ENCODE measurements at places on chromosomes 6 and 20.

DNA sequence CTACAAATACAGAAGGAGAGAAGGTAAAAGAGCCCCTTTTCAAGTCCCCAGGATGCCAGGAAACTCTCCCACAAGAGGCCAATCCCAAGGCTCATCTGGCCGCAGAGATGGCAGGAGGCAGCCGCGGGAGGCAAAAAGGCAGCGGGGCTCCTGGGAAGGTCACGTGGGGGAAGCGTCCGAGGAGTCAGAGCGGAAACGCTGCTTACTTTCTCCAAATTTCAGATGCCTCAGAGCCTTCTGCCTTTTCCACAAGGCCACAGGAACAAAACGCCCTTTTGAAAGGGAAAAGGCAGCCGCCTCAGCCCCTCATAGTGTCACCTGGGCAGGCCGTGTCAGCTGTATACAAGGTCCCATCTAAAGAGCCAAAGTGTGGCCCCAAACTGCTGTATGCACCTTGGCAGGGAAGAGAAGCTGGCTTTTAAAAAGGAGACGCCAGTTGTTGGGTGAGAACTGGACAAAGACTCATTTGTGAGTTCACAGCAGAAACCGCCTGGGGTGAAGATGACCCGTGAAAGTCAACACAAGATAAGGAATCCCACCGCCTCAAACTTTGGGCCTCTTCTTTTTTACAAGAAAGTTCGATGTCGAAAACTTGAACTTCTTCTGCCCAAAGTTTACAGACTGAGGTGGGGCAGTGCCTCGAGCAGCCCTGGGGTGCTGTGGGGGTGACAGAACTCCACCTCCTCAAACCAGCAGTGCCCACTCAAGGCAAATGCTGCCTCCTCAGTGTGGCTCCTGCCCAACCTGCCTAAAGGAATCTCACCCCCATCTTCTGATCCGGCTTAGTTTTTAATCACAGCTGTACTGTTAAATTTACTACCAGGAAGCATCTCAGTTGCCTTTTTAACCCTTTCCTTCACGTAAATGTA lies 45.4 kb downstream of the EZR start:
- DNase-seq = no peak

DNA sequence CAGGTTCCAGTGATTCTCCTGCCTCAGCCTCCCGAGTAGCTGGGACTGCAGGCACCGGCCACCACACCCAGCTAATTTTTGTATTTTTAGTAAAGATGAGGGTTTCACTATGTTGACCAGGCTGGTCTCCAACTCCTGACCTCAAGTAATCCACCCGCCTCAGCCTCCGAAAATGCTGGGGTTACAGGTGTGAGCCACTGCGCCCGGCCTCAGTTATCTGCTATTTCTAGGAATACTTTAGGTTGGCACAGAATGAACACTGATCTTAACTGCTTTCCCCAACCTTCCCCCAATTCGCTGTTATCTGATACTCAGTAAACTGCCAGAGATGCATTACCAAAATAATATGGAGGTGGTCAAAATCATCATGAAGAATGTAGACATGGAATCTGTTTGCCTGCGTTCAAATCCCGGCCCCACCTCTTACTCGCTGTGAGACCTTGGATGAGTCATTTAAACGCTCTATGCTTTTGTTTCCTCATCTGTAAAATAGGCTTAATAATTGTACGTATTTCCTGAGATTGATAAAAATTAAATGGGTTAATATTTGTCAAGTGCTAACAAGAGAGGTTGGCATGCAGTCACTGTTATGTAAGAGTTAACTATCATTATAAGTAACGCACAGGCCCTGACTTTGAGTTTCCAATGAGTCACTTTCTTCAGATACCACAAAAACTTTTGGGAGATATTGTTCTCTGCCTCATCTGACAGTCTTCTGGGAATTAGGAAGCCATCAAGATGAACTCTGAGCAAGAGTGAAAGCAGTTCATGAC lies 44.5 kb upstream of the NCOA3 start:
- DNase-seq = no peak

DNA sequence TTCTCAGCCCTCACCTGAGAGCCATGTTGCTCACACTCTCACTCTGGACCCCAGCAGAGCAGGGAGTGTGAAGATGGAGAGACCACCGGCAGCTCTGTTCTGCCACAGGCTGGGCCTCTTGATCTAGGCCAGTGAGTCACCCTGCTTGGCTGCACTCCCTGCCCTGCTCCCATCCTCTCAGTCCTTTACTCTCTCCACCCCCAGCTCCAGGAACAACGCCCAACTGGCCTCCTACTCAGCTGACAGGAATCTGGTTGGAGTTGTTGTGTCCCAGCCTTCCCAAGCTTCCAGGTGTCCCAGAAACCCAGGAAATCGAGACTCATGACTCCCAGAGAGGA lies at the start of gene PSORS1C1:
Gene PSORS1C1, plus strand, starts transcription at position 260 of the 338 bp plus-strand sequence. CDS start 14,833 bp downstream, outside the sequence.
- DNase-seq = no peak

- no peak for DNase-seq
These were observed 2.4 kb downstream of the MDGA1 start for GRCh38 chr6:37695273-37695672.

GRCh38 chr6:160766657-160766988 lies 64.6 kb downstream of the PLG start:
- no peak for DNase-seq

DNA sequence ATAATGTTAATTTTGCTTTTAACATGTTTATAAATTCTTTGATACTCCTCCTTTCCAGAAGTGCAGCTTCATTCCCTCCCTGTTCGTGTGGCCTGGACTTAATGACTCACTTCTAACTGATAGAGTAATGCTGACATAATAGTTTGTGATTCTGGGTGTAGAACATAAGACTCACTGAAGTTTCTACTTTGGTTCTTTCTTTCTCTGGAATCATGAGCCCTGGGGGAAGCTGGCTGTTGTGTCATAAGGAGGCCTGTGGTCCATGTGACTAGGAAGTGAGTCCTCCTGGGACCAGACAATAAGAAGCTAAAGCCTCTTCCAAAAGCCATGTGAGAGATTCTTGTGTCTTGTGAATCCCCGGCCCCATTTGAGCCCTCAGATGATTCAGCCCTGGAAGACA lies 30.5 kb upstream of the HLA-G start:
- DNase-seq = no peak

GRCh38 chr6:104585646-104586045 lies 274.1 kb downstream of the HACE1 start:
- no peak for DNase-seq

DNA sequence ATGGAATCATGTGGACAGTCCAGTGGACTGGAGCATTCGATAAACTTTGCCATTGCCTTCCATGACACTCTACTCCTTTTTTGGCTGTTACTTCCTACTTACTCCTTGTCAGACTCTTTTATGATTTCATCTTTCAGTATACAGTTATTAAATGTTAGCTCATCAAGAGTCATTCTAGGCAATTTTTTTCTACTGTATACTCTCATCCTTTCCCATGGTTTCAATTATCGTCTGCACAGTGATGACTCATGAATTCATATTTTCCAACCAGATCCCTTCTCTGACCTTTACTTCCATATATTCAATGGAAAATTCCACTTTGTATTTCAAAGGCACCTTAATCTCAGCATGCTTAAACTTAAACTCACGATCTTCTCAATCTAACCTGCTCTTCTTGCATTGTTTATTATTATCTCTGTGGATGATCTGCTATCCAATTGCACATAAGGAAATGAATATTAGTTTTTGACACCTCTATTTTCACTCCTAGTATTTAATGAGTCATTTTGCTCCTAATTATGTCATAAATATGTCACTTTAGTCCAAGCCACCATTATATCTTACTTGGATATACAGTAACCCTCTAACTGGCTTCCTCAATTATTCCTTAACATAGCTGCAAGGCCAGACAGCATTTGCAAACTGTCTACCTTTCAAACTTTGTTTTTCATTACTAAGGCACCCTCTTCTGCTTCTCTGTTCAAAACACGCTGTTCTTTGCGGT lies 427.5 kb downstream of the PHF3 start:
- DNase-seq = no peak

- DNase-seq = no peak
These were observed 125.1 kb downstream of the TOX2 start for GRCh38 chr20:44039741-44040140.

DNA sequence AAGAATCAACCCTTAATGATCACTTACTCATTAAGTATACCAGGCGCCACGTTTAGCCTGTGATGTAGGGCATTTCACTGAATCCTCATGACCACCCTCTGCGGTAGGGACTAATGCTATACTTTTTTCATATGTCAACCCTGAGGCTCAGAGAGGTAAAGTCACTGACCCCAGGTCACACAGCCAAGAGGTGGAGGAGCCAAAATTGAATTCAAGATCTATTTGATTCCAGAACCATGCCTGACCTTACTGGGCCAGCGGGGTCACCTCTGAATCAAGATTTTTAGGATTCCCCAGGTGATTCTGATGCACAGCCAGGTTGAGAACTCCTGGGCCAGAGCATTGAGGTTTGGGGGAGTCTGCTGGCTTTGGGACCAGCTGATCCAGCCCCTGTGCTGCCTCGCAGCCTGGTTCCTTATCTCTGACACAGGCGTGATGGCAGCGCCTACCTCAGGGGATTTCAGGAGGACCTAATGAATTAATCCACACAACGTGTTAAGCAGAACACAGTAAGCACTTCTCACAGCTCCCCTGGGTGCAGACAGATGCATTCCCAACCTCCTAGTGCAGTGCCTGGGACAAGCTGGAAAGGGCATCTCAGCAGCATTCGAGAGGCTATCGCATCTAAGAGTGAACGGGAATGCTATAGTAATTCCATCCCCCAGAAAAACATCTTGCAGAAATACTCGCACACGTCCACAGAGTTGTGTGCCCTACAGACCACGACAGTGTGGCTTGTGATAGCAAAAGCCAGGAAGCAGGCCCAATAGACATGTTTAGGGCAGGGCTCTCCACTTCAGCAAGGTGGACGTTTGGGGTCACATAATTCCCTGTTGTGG lies 101.4 kb upstream of the PTPN1 start:
- DNase-seq = no peak

DNA sequence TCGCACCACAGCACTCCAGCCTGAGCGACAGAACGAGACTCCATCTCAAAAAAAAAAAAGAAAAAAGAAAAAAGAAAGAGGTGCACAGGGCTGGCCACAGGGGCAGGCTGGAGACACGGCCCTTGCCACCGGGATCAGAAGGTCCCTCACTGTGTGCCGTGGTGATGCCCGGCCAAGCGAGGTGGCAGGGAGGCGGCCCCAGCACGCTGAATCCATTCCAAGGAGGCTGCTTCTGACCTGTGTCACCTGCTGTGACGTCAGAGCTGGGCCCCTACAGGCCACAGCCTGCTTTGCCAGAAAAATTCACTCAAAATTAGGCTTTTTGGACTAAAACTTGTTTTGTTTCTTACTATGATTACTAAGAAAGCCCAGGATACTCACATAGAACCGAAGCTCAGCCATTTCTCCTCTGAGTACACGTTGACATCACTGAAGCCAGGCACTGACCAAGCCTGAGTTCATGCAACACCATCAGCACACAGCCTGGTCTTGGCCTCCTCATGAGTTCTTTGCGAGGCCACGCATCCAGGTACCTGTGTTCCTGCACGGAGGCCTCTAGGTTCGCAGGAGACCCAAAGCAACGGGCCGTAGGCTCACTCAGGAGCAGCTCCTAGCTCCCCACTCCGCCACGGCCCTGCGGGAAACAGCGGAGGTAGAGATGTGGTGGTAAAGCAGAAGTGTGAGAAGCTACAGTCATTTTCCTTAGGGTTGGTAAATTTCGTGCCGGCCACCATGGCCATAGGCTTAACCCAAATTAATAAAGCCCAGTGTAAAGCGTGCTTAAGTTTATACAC lies 67.8 kb downstream of the THBS2 start:
- no peak for DNase-seq

DNA sequence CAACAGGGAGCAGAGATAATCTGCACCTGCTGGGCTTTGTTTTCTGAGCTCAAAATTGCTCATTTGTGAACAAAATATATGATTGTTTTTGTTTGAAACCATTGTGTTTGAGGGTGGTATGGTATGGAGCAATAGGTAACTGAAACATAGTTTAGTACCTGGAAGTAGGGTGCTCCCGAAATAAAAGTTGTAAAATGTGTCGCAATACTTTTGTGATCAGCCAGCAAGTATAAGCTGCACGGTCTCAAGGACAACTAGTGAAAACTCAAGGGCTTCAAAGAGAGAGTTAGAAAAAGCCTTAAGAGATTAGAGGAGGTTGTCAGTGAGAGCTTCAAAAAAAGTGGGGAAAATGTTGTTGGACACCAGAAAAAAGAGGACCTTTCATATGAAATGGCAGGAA lies 579.8 kb upstream of the POU3F2 start:
- DNase-seq = no peak

GRCh38 chr6:149680503-149680902 lies 32.0 kb upstream of the KATNA1 start:
- DNase-seq = no peak

GRCh38 chr6:24809728-24810127 lies 11.0 kb upstream of the ARMH2 start:
- DNase-seq = no peak

DNA sequence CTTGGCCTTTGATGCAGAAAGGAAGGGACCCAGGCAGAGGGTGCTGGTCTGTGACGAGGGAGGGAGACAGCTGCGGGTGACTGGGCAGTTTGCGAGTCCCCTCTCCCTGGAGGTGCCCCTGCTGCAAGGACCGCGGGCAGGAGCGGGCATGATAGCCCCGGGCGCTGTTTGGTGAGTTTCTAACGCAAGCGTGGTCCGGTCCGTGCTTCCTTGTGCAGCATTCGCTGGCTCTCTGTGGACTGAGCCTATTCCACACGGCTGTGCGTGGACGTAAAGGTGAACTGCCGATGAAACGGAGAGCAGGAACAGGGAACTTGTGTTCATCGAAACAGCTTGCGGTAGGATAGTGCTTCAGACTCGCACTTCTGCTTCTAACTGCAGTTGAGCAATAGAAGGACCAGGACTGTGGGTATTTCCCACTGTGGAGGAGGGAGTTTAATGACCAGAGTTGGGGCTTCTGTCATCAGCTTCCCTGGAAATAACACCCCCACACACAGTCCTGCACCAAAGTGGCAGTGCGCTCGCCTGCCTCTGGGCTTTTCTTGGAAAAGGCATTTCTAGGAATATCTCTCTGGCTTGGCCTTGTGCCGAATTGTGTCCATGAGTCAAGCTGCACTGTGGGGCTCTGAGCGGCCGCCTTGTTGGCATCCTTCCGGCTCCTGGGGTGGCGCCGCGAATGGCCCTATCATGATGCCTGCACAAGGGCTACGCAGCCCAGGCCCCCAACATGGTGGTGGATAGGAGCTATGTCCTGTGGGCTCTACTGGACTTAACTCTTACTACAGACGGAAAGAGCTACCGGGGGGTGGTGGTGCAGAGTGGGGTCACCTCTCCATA lies 48.9 kb downstream of the DUSP22 start:
- no peak for DNase-seq

DNA sequence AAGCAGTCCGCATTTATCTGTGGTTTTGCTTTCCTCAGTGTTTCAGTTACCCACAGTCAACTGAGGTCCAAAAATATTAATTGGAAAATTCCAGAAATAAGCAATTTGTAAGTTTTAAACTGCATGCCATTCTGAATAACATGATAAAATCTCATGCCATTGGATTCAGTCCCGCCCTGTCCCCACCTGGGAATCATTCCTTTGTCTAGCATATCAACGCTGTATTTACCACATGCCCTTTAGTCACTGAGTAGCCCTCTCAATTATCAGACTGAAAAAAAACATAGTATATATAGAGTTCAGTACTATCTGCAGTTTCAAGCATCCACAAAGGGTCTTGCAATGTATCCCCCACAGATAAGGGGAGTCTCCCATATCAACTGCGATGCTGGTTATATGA lies 17.1 kb downstream of the RANBP9 start:
- no peak for DNase-seq

GRCh38 chr20:8930726-8931125 lies 138.2 kb upstream of the PLCB4 start:
- DNase-seq = no peak

GRCh38 chr6:165833355-165833754 lies 170.3 kb upstream of the PDE10A start:
- DNase-seq = no peak

Data from hypothalamus (tissue), 51 donors.